ENCODE measurements at places on chromosomes 5 and 9.

- no peak for DNase-seq
Observed at GRCh38 chr5:146366904-146367303, 28.3 kb downstream of the POU4F3 start.

- no peak for DNase-seq
Observed at GRCh38 chr5:116544531-116545241, 29.9 kb downstream of the SEMA6A start.

- no peak for DNase-seq
Observed at GRCh38 chr9:131747352-131747751, 7.5 kb upstream of the RAPGEF1 start.

GRCh38 chr5:64939772-64940510, 171.2 kb downstream of the CWC27 start:
- no peak for DNase-seq

DNA sequence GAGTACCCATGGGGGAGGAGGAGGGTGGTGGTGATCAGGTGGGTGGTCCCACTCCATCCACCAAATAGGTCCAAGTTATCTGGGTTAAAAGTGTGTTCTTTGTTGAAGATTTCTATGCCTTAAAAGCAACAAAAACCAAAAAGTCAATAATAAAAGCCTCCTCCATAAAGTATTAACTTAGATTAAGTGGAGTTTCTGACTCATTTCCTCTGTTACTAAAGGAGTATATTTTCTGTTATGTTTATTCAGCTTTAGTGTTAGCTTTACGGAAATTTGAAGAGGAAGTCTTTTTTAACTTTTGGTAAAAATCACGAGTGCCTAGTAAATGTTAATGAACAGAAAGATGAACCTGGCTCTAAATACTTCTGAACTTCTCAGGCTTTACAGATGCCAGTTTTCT, 17.8 kb downstream of the FBXO38 start:
- no peak for DNase-seq

- no peak for DNase-seq
Observed at GRCh38 chr5:95969651-95970358, 8.2 kb upstream of the ELL2 start.

- no peak for DNase-seq
Observed at GRCh38 chr9:136411378-136411777, 920 bp downstream of the PMPCA start.

GRCh38 chr9:114059047-114059803, 18.9 kb downstream of the AMBP start:
- DNase-seq: no peak

- DNase-seq: no peak
Observed at GRCh38 chr5:60541980-60542379, 158.0 kb downstream of the DEPDC1B start.

GRCh38 chr5:178334861-178335260, 102.3 kb upstream of the PHYKPL start:
- no peak for DNase-seq

GRCh38 chr5:90113108-90113507, 296.4 kb downstream of the CETN3 start:
- DNase-seq: no peak

- no peak for DNase-seq
Observed at GRCh38 chr9:28471261-28471660, 898.0 kb upstream of the C9orf72 start.

- no peak for DNase-seq
Observed at GRCh38 chr9:99855467-99856176, 33.9 kb downstream of the NR4A3 start.

- DNase-seq: no peak
Observed at GRCh38 chr5:33153831-33154230, 286.9 kb upstream of the TARS1 start.

DNA sequence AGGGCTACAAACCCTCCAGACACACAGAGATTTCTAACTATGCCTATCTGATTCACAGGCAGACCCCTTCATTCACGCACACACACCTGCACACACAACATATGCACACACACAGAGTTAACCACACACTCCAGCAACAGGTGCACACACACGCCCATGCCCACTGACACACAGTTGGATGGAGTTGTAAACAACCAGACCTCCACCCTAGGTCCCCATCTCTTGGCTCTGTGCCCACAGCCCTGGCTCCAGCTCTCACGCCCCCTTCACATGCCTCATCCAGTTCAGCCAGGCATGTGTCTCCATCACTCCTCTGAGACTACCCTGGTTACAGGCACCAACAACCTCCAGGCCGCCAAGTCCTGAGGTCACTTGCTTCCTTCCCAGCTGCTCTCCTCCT, 61.1 kb downstream of the PSD2 start:
- DNase-seq: no peak

DNA sequence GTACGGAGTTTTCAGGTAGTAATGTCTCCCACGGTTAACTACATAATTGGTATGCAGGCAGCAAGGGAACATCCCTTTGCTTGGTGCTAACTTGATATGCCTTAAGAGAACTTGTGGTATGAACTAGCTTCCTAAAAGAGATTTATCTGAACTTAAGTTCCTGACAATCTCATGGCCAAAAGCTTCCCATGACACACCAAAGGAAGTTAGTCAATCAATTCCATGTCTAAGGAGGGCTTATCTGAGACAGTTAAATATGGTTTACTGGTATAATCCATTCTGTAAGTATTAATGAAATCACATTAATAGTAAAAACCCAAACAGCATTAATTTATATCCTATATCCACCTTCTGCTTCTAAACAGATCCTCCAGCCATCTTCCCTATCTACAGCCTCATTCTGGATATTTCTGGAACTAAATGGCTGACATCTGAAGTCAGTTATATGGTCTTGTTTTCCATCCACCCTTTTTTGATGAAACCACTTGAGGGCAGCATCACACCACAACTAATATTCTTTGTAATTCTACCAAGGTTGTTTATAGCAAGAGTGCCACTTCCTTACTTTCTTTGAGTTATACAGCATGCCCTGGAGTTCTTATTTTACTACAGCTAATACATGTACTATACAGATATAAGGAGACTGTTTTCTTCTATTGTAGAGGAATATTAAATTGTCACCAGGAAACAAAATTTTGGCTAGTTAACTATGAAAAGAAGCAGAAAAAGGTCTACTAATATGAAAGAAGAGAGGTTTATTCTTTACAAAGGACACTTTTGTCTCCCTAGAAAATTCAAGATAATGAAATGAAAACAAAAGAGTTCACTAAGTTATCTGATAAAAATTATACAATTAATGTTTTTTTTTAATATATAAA, 34.7 kb downstream of the SHOC1 start:
- DNase-seq: peak; percentile 21

DNA sequence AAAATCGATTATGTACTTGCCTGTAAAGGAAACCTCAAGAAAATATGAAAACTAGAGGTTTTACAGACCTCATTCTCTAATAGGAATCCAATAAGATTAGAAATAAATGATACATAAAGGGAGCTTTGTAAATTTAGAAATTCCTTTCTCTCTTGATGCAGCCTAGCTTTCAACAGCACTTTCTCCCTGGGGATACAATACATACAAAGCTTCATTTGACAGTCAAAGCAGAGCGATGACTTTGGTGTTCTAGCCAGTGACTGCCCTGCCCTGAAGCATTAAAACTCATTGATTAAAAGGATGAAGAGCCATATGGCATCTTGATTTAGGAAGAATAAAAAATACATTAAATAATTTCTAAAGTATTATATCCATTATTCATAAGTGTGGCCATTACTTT, 46.3 kb upstream of the GLIS3 start:
- DNase-seq: no peak

GRCh38 chr9:70262948-70263347, 4.2 kb downstream of the SMC5 start:
- no peak for DNase-seq

All from activated CD8-positive, alpha-beta memory T cell treated with anti-CD3 and anti-CD28 coated beads for 4 hours (primary cell).